ENCODE measurements at places on chromosomes 16 and 17. TPM values are rescaled to one million over a fixed set of nuclear protein-coding genes. Genes with fewer than 3 reads are reported as not detected.
A peak's percentile ranks its signal among the peaks of the same experiment; 100 is the strongest.

- no peaks in the 10 kb centered on the region for H3K36me3 ChIP-seq
- no peak overlapping the region for H3K4me3 ChIP-seq
- no peaks in the 10 kb centered on the region for H3K27me3 ChIP-seq
- H3K27ac ChIP-seq: no peak overlapping the region
Observed at GRCh38 chr17:77483128-77483598, 342.4 kb downstream of the SEC14L1 start.

DNA sequence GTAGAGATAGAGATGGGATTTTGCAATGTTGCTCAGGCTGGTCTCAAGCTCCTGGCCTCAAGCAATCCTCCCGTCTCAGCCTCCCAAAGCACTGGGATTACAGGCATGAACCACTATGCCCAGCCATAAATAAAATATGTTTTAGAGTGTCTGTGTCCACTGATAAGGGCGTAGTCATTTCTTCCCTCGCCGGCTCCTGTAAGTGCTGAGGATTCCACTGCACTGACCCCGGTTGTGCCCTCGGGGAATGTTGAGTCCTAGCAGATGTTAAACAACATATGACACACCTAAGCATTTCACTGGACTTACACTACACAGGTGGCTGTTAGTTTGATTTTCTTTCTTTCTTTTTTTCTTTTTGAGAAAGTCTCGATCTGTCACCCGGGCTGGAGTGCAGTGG is 5.6 kb upstream of the SHMT1 start:
- H3K27me3 ChIP-seq: no peaks in the 10 kb centered on the region
- no peak overlapping the region for H3K27ac ChIP-seq
- no peak overlapping the region for H3K4me3 ChIP-seq
- no peaks in the 10 kb centered on the region for H3K4me1 ChIP-seq

GRCh38 chr17:28906276-28906675 is 3.4 kb upstream of the DHRS13 start:
- no peaks in the 10 kb centered on the region for H3K27me3 ChIP-seq
- no peaks in the 10 kb centered on the region for H3K36me3 ChIP-seq
- no peak for DNase-seq
- no peak overlapping the region for H3K4me3 ChIP-seq
- H3K4me1 ChIP-seq: no peaks in the 10 kb centered on the region
- H3K27ac ChIP-seq: no peak overlapping the region

HEATR9 gene
- not detected for total RNA-seq

KRTAP2-2 gene
- not detected for total RNA-seq

DNA sequence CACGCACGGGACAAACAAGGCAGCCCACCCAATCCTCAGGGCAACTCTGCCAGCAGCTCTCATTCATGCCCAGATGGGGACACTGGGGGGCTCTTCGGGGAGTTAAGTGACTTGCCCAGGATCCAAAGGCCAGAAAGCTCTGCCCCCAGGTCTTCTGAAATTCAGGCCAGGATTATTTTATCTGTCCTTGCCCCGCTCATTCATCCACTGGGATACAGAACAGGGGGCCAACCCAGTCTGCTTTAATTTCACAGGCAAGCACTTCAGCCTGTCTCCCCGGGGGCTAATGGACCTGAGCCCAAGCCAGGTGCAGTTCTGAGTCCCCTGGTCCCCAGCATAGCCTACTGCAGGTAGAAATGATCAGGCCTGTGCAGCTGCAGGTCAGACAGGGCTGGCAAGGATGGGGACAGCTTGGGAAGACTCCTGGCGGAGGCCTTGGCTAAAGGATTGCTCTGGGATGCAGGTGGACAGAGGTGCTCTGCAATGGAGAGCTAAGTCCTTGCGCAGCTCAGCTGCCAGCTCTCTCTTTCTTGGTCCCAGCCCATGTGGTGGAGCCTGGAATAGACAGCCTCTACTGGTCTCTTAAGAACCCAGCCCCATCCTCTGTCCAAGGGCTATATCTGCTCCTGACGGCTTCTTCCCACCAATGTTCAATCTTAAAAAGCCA is 766 bp upstream of the B3GNT9 start:
- peak overlapping the region; percentile 71 for H3K27ac ChIP-seq
- H3K27me3 ChIP-seq: no peaks in the 10 kb centered on the region
- DNase-seq: no peak
- H3K4me3 ChIP-seq: peak overlapping the region; percentile 57
- H3K36me3 ChIP-seq: no peaks in the 10 kb centered on the region

AANAT gene
- total RNA-seq: not detected

DNA sequence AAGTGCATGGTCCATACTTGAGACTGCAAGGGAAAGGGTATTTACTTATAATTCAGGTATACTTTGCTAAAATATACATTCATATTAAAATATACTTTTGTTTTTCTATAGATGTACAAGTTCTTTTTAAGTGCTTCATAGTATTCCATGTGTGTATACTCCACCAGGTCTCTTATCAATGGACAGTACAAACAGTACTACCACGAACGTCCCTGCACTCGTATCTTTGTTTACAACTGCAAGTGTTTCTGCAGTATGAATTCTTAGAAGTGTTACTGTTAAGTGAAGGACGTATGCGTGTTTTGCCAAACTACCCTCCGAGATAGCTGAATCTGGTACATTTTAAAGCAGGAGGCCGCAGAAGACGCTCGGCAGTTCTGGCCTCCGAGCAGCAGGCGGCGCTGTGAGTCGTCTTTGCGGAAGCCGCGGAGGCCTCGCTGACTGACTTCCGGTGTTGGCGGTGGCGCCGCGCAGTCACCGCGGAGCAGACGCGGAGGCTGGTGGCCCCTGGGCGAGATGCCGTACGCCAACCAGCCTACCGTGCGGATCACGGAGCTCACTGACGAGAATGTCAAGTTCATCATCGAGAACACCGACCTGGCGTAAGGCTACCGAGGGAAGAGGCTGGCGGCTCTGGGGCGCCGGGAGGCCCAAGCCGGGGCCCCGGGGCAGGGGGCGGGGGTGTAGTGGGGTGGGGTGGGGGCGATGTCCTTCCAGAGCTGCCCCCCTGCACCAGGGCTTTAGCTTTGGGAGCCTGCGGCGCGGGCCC is at the start of gene POLR2C:
Gene POLR2C (plus strand): TSS at position 471 of the 769 bp plus-strand sequence. CDS start 46 bp downstream, at position 517.
- H3K27me3 ChIP-seq: no peaks in the 10 kb centered on the region
- H3K4me3 ChIP-seq: peak within 1 kb of the TSS; percentile 87
- peaks cover 74% of the 10 kb centered on the region for H3K36me3 ChIP-seq
- DNase-seq: peak; percentile 94
- H3K4me1 ChIP-seq: peaks cover 16% of the 10 kb centered on the region

OTOP2 gene
- total RNA-seq: 11.9 TPM

- peaks cover 6% of the 10 kb centered on the region for H3K4me1 ChIP-seq
- DNase-seq: no peak
- no peak overlapping the region for H3K27ac ChIP-seq
- peaks cover 22% of the 10 kb centered on the region for H3K27me3 ChIP-seq
- H3K36me3 ChIP-seq: no peaks in the 10 kb centered on the region
- no peak overlapping the region for H3K4me3 ChIP-seq
Observed at GRCh38 chr17:49959183-49959935, 9.6 kb upstream of the DLX4 start.

DNA sequence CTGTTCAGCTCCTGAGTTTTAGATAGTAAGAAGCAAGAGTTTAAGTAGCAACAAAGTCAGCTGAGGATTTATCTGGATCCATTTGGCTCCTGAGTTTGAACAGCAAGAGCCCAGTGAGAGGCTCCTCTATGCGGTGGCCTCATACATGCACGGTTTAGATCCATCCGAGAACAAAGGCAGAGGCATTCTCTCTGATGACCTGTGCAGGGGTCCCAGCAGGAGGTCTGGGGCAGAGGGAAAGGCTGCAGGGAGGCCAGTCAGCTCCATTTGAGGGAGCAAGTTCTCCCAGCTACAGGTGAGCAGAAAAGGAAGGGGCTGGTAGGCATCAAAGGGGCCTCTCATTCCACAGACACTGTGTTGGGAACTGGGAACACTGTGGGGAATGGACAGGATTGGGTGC is 16.5 kb downstream of the PITPNM3 start:
- H3K27me3 ChIP-seq: no peaks in the 10 kb centered on the region
- no peak for DNase-seq
- no peaks in the 10 kb centered on the region for H3K36me3 ChIP-seq

GRCh38 chr16:52191531-52192134 is 355.3 kb downstream of the TOX3 start:
- H3K27ac ChIP-seq: no peak overlapping the region
- no peaks in the 10 kb centered on the region for H3K4me1 ChIP-seq
- H3K36me3 ChIP-seq: no peaks in the 10 kb centered on the region
- peak; percentile 33 for DNase-seq

DNA sequence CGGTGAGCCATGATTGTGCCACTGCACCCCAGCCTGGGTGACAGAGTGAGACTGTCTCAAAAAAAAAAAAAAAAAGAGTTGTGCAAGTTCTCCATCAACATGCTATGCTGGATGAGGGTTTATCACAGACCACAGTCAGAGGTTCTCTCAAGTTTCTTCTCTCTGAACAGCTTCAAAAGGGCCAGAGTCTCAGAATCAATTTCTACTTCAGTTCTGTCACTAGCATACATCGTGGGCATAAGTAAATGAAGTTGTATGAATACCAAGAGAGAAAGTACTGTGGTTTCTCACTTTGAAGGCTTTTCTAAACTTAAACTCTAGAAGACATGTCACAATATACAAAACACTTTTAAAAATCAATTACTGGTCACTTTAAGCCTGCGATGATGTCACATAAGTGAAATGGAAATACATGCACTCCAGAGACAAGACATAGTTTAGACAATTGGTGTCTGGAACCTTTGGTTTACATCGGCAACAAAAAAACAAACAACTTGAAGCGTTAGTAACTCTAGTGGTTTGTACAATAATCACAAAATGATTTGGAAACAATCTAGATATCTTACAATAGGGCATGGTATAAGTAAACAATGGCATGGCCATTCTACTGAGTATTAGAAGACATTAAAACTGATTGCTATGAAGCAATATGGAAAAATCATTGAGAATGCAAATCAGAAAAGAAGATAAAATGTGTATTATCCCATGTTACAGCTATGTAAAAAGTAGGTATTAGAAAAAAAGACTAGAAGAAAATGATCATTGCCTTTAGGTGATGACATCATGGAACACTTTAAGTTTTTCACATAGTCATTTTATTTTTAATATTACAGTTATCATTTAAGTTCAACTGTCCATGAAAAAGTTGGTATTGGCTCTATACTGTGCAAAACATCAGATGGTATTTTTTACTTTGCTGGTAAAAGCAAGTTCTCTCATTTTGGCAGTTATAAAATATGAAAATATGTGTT is 232.3 kb downstream of the ZFHX3 start:
- no peak overlapping the region for H3K27ac ChIP-seq
- no peaks in the 10 kb centered on the region for H3K4me1 ChIP-seq
- no peak for DNase-seq
- no peak overlapping the region for H3K4me3 ChIP-seq
- no peaks in the 10 kb centered on the region for H3K27me3 ChIP-seq
- no peaks in the 10 kb centered on the region for H3K36me3 ChIP-seq

GRCh38 chr17:47324224-47325020 is 667 bp downstream of the EFCAB13 start:
- peak; percentile 81 for DNase-seq
- H3K36me3 ChIP-seq: no peaks in the 10 kb centered on the region
- H3K4me1 ChIP-seq: no peaks in the 10 kb centered on the region
- H3K27me3 ChIP-seq: no peaks in the 10 kb centered on the region

GPRC5C gene
- total RNA-seq: 61.1 TPM

MMP25 gene
- 3.3 TPM for total RNA-seq
